ENCODE measurements at places on chromosomes 12 and 14.

GRCh38 chr12:102026728-102027127 lies 35.1 kb downstream of the WASHC3 start:
- DNase-seq = no peak

DNA sequence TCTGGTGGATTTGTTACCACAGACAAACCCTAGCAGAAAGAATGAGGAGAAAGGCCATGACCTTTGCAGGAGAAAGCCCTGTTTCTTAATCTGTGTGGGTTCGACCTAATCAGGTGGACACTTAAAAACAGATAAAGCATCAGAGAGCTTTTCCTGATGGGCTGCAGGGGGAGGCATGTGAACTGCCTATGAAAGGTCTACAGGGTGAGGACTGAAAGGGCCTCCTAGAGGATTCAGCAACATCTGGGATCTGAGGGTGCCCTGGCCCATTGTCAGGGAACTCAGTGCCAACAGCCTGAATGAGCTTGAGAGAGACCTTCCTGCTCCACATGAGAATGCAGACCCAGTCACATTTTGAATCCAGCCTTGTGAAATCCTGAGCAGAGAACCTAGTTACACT lies 178.8 kb upstream of the DDHD1 start:
- no peak for DNase-seq

DNA sequence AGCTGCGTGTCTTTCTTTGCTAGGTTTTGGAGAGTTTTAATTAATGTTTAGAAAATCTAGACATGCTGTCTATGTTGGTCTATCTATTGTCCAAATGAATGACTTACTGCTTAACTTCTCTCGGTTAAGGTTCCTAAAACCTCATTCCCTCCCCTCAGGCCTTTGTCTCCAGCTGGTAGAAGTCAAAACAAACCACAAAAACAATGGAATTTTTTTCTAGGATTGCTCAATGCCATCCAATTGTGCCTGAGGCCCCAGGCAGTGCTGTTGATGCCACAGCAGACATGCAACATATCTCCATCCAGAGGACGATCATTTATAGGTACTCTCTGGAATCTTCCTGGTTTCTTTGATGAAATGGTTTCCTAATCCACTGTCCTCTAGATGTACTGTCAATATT lies 448.2 kb upstream of the TBX3 start:
- no peak for DNase-seq

DNA sequence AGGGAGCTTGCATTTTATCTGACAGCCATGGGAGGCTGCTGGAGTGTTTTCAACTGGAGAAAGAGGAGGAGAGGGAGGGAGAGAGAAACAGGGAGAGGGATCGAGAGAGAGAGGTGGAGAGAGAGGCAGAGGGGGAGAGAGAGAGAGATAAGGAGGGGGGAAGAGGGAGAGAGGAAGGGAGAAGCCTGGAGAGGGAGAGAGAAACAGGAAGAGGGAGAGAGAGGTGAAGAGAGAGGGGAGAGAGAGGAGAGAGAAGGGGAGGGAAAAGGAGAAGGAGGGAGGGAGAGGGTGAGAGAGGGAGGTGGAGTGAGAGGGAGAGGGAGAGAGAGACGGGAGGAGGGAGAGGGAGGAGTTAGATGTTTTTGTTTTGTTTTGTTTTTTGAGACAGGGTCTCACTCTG lies 45.6 kb downstream of the DNAH10 start:
- no peak for DNase-seq

DNA sequence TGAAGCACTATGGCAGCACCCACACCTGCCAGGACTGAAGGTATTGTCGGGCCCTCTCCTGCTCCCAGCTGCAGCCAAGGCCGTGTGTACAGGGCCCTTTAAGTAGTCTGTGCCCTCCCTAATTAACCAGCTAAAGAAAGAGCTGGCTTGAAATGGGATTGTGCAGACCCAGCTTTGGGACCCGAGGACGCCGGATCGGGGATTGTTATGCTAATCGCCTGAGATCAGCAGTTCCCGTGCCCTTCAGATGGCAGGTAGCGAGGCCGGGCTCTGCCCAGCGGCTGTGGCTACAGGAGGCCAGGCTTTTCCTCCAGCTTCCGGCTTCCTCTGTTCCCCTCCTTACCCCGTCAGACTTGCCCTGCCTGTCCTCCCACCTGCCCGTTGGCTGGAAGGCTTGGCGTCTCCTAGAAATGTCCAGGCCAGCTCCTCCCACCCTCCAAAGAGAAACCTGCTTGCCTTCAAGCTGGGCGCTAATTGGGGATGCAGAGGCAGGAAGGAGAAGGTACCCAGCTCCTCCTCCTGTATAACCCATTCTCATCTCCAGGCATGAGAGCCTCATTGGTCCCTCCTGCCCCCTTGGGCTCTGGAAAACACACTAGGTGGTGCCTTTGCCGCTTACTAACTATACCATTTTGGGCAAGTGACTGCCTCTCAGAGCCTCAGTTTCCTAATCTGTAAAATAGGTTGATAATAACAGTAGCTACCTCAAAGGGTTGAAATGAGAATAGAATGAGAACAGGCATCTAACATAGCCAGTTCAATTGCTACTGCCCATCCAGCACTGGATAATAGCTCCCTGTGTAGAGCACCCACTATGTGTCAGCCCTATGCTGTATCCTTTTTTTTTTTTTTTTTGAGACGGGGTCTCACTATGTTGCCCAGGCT lies 25.8 kb upstream of the MSI1 start:
- no peak for DNase-seq

GRCh38 chr12:67758521-67758920 lies 110.0 kb downstream of the DYRK2 start:
- DNase-seq = no peak

- no peak for DNase-seq
These were observed 58.3 kb downstream of the SLC8A3 start for GRCh38 chr14:70130482-70130881.

- no peak for DNase-seq
These were observed 271.0 kb downstream of the APAF1 start for GRCh38 chr12:98916106-98916505.

GRCh38 chr14:95431199-95432143 lies 85.0 kb downstream of the SYNE3 start:
- DNase-seq = no peak

- DNase-seq = no peak
These were observed 170.1 kb upstream of the GRIP1 start for GRCh38 chr12:66848967-66849366.

- DNase-seq = no peak
These were observed 4.7 kb upstream of the CPNE6 start for GRCh38 chr14:24066496-24067132.

- no peak for DNase-seq
These were observed at the start of gene LTBR for GRCh38 chr12:6383572-6384498. Gene LTBR, plus strand, starts transcription at chr12:6384162. Its CDS starts 197 bp downstream, at chr12:6384359.

GRCh38 chr12:97159377-97159776 lies 252.3 kb downstream of the NEDD1 start:
- DNase-seq = no peak

DNA sequence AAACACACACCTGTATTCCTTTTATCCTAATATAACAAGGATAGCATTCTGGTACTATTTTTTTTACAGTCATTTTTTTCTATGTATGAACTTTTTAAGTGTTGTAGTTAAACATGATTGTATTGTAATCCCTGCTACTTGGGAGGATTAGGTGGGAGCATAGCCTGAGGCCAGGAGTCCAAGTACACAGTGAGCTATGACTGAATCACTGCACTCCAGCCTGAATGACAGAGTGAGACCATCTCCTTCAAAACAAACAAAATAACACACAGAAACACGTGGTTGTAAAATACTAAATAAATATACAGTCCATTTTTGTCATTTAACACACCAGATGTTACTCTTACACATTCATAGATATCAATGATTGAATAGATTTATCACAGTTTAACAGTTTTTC lies 56.9 kb downstream of the MAP4K5 start:
- DNase-seq = no peak

GRCh38 chr14:73715707-73716106 lies 1.5 kb upstream of the PNMA1 start:
- DNase-seq = no peak

DNA sequence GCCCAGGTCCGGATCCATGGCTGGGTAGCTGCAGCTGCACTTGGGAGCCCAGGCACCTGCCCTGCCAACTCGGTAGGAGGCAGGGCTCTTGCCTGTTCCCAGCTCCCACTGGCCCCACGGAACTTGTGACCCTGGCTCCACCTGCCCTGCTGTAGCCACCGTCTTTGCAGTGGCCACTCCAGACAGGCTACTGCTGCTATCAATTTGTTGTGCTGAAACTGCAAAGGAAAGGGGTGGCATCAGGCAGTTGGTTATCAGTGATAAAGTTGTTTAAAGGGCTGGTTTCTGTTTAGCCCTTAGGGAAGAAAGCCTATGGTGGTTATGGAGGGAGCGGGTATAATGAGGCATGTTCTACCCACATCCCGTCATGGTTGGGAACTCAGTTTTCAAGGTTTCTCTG lies 32.1 kb upstream of the ARID2 start:
- DNase-seq = no peak

DNA sequence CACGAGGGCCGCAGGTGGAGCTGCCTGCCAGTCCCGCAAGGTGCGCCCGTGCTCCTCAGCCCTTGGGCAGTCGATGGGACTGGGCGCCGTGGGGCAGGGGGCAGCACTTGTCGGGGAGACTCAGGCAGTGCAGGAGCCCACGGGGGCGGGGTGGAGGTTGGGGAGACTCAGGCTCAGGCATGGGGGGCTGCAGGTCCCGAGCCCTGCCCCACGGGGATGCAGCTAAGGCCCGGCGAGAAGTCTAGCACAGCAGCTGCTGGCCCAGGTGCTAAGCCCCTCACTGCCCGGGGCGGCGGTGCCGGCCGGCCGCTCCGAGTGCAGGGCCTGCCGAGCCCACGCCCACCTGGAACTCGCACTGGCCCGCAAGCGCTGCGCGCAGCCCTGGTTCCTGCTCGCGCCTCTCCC lies 39.2 kb upstream of the P2RX7 start:
- DNase-seq = no peak

DNA sequence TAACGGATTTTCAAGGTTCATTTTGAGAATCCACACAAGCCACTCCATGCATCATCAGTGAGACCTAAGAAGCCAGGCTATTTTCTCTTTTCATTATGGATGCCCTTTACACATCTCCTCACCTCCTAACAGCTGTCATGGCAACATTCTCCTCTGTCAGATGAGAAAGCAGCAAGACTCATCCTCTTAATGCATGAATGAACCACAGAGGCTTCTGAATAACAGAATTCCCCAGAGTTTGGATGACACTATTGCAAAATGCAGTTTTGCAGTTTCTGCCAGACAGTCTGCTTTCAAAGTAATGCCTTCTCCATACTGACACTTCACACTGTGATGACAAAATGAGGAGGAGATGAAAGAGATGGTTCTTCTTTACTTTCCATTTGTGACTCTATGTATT lies 286.7 kb upstream of the GRIP1 start:
- no peak for DNase-seq

DNA sequence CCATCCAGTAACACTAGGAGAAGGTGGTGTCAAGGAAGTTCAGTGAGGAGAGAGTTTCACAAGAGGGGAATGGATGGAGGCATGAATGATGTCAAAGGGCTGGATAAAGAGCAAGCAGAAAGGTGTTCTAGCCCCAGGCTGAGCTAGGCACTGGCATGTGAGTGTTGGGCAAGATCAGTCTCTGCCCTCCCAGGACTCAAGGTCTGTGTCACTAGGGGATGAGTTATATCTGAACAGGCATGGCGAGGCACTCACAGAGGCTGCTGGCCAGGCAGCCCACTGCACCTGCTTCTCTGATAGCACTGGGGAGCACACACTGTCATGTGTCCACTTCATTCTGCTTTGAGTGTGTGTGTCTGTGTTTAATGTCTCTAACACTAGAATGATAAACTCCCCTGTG lies 903.8 kb downstream of the BCL11B start:
- no peak for DNase-seq

DNA sequence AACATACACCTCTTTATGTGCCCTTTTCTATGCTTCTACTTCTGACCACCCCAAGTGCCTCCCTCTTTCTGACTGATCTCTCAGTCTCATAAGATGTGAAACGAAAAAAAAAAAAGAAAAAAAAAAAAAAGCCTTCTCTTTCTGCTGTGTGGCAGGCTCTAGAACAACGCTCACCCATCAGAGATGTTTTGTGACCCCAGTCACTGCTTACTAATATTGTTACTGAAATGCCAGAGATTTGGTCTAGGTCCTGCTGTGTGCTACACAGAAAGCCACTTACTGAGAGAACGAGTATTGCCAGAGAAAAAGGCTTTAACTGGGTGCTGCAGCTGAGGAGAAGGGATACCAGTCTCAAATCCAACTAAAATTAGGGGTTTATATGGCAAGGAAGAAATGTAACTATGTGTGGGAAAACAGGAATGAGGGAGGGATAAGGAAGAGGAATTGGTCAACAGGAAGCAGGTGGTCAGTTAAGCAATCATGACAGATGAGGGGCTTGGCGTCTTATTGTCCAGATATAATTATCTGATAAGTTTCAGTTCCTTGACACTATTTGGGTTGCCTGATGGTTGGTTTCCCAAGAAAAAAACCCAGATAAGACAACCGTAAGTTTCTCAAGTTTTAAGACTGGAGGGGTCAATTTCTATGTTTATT lies 149.0 kb downstream of the NAV3 start:
- DNase-seq = no peak

- no peak for DNase-seq
These were observed 618.4 kb downstream of the SLC6A15 start for GRCh38 chr12:84294246-84294645.

- DNase-seq = no peak
These were observed 190.8 kb upstream of the TMEM132C start for GRCh38 chr12:128076188-128076587.

GRCh38 chr12:54228471-54228870 lies 39.7 kb upstream of the SMUG1 start:
- no peak for DNase-seq

GRCh38 chr12:115114140-115114539 lies 430.2 kb upstream of the TBX3 start:
- no peak for DNase-seq

- DNase-seq = no peak
These were observed 3.4 kb downstream of the KCNA5 start for GRCh38 chr12:5047094-5047493.

- no peak for DNase-seq
These were observed 58.2 kb downstream of the DHRS2 start for GRCh38 chr14:23694085-23694948.

DNA sequence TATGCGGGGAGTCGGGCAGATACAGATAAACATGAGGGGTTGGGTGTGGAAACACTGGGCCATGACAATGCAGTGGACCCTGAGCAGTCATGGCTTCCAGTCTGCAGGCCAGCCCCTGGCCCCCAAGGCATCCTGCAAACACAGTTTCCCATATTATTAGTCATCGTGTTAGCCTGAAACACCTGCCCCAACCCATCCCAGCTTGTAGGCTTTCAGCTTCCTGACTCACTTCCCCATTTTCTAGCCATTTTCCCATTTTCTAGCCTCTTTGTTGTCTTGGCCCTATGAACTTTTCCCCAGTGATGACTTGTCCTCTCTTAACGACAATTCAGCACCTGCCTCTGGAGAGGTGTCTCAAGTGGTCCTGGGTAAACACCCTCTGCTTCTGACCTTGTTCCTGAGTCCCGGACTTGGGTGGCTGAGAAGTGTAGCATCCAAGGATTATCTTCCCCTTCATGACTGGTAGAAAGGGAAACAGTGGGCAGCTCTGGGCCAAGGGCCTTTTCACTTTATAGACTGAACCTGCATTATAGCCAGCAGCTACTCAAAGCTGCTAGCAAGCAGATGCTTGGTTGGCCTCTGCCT lies 4.3 kb upstream of the PGF start:
- no peak for DNase-seq
